ENCODE measurements at places on chromosomes 5 and 9.

DNA sequence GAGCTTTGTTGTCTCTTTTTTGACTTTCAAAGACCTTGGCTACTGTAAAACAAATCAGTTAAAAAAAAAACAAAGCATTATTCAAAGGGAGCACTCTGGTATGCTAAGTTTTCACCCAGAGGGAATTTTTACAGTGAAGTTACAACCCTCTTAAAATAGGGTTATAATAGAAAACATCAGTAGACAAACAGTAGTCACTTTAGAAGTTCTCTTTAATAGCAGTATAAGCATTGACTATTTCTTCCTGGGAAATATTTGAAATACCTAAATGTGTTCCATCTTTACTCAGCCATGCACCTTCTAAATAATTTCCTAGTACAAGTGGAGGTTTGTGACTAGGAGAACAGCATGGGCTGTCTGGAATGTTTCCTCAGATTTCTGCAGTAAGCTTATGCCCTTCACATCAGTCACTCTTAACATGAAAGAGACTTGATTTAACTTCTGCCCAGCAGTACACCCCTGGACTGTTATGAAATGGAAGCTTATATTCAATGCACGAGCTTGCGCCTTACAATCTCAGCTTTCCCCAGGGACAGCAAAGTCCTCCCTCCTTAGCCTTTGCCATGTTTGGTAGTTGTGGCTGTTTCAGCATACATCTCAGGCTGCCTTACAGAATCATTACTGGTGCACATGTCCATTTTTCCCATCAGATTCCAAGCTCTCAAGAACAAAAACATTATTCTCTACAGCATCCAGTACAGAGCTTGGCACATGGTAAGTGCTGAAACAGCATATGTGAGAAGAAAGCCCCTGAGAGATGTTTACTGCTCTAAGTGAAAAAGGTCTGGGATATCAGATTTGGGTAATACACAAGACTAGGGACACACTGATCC lies 191.5 kb downstream of the ZNF608 start:
- no peak for DNase-seq

DNA sequence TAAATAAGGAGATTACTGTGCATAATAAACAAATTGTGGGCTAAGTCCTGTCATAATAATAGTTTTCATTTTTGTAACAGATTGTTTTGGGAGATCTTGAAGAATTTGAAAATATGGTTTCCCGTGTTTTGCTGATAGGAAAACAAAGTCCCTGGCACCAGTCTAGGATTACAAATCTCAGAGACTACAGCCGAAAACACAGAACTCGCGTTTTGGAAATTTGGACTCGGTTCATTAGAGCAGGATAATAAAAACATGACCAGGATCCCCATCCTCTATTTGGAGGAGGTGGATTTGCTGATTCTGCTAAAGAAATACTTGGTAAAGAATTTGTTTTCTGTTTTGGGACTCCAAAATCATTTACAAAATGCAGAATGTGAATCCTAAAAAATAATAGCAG lies 1194.4 kb downstream of the DTWD2 start:
- no peak for DNase-seq

GRCh38 chr9:137761032-137761431 lies 116.5 kb upstream of the CACNA1B start:
- no peak for DNase-seq

- DNase-seq, result no peak
Observed at GRCh38 chr5:24547132-24547531, 97.6 kb downstream of the CDH10 start.

GRCh38 chr5:74085186-74085585 lies 459.2 kb downstream of the ARHGEF28 start:
- no peak for DNase-seq

DNA sequence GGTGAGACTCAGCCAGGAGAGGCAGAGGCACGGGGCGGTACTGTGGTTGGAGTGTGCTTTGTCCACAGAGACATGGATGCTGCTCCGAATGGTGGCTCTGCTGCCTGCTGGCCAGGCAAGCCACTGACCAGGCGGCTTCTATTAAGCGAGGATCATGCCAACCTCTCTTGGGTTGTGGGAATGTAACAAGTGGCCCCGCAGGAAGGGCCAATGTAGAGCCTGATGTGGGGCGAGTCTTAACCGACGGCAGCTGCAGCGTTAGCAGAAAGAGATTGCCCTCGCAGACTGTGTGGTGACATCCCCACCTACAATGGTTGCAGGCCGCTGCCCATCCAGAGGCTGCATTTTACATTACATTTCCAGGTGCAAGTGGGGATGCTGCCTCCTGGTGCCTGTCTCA lies 46.6 kb upstream of the SLC25A51 start:
- no peak for DNase-seq

DNA sequence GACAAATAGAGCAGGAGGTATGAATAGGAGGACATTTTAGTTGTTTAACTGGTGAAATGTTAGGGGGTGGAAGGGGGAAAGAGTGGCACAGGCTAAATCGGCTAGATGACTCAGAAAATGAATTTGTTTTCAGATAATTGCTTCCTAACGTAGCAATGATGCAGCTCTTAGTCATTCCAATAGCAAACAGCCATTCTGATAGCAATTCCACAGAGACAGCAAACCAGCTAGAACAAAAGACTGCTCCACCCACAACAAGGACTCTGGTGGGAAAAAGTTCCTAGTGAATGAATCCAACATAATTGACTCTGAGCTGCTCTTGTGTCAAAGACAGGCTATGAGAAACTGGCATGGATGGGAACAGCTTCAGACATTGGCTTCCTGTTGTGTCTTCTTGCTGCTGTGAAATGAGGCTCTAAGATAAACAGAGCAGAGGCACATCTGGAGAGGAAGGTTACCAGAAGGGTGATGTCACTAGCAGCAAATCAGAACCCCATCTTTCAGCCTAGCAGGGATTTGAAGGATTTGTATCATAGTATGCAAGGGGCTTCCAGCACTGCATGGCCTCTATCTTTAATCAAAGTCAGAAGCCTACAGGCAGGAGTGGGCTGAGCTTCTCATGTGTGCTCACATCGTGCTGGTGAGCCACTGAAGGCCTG lies 28.1 kb upstream of the F2RL1 start:
- no peak for DNase-seq

GRCh38 chr9:133163504-133164172 lies at the start of gene GBGT1:
GBGT1 (minus strand) TSS chr9:133163914; CDS start chr9:133162412, 1,502 bp downstream.
- no peak for DNase-seq

DNA sequence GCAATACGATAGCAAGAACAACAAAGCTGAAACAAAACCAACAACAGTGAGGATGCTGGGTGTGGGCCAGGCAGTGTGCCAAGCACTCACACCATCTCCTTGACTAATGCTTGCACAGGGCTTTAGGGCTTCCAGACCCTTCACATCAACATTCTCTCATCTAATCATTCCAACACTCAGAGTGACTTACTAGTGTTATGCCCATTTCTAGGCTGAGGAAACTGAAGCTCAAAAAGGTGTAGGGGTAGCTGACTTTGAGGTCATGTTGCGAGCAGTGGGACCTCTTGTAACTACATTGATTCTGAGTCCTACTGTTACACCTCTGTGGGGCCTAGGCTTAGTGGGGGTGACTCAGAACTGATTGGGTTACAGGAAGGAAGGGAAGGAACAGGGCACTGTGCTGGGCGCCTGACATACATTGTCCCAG lies 9.7 kb downstream of the ANGPTL2 start:
- no peak for DNase-seq

DNA sequence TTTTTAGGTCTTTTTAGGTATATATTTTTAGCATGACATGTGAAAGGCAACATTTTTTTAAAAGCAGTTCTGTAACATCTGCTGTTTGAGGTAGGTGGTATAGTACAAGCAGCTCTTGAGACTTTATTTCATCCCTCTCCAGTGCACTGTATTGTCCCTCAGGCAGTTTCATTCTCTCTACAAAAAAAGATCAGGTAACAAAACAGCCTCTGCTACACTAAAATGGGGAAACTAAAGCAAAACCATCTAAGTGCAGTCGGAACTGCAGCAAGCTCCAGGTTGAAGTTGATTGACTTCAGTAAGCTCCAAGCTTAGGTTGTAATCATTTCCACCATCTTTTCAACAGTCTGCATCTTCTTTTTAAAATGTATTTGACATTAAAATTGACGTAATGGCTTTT lies 195.6 kb downstream of the DEPDC1B start:
- DNase-seq, result no peak

- DNase-seq, result no peak
Observed at GRCh38 chr5:162325143-162325727, 257.7 kb downstream of the GABRG2 start.

DNA sequence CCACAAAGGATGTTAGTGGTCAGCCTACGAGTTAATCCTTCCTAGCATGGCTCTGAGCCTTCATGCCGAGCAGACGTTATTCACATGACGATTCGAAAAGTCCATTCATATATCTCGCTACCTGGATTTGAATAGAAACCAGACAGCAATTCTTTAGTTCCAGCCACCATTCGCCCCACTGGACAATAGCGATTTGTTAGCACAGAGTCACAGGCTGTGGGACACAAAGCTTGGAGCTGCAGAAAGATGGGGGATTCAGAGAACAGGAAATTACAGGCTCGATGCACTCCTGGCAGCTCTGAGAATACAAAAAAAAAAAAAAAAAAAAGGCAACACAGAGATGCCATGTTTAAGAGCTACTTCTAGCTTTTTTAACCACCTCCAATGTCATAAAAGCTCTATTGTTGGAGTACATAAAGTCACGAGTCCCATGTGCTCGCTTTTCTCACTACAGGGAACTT lies 110.7 kb downstream of the NR6A1 start:
- no peak for DNase-seq

- no peak for DNase-seq
Observed at GRCh38 chr5:41148448-41148847, 64.9 kb downstream of the C6 start.

- DNase-seq, result peak; percentile 46
Observed at GRCh38 chr9:131776473-131776872, 36.6 kb upstream of the RAPGEF1 start.

GRCh38 chr9:17251100-17251499 lies 116.3 kb downstream of the CNTLN start:
- no peak for DNase-seq

- DNase-seq, result no peak
Observed at GRCh38 chr5:138573949-138574670, 1.1 kb downstream of the HSPA9 start.

- DNase-seq, result no peak
Observed at GRCh38 chr9:72615931-72616330, 94.5 kb downstream of the TMC1 start.

GRCh38 chr5:73450137-73450536 lies 1.6 kb upstream of the FOXD1 start:
- DNase-seq, result no peak

DNA sequence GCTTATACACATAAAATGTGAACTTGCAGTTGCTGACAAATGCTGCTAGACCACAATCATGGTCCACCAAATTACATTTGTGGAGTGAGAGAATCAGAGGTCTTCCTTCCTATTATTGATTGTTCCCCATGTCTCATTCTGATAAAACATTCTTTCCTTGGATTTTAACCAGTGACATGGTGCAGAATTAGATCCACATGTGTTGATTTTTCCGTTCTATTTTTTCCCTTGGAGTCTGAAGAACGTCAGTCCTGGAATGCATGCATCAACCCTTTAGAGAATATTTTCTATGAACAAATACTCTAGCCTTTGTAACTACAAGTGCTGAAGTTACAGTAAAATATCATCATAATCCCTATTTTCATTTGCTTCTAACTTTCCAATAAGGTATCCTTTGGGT lies 170.7 kb upstream of the SPRY4 start:
- no peak for DNase-seq

DNA sequence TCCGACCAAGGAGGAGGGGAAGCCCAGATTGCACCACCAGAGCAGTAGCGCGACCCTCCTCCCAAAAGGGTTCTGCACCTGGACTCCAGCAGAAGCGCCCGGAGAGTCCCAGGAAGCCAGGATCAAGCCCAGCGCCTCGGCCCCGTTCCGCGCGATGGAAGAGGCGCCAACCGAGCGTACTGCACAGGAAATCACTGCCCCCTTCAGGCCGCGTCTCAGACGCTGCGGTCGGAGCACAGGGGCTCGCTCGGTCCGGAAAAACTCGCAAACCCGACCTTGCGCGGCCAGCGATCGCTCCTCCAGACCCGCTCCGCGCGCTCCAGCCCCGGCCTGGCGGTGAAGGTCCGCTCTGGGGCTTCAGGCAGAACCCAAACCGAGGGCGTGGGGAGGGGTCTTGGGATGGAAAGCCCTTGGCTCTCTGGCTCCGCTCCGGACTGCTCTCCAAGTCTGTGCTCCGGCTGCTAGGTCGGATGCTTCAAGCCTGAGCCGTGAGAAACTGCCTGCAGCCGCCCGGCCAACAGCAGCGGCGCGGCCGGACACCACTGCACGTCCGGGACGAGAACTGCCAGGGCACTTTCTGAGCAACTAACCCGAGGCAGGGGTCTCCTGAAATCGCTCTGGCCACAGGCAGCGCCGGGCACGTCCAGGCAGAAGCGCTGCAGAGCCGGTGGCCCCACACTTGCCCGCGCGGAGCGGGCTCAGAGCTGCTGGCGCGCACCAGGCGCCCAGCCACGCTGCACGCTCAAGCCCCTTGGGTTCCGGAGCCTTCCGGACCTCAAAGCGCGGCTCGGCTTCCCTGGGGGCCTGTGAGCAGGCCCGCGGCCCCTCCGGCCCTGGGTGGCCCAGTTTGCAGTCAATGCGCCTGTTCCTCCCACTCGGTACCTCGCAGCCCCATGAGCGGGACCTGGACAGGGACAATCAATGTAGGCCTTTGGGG lies 1.3 kb downstream of the GABBR2 start:
- DNase-seq, result peak; percentile 20

GRCh38 chr9:76161541-76161940 lies 232.7 kb downstream of the RFK start:
- no peak for DNase-seq

DNA sequence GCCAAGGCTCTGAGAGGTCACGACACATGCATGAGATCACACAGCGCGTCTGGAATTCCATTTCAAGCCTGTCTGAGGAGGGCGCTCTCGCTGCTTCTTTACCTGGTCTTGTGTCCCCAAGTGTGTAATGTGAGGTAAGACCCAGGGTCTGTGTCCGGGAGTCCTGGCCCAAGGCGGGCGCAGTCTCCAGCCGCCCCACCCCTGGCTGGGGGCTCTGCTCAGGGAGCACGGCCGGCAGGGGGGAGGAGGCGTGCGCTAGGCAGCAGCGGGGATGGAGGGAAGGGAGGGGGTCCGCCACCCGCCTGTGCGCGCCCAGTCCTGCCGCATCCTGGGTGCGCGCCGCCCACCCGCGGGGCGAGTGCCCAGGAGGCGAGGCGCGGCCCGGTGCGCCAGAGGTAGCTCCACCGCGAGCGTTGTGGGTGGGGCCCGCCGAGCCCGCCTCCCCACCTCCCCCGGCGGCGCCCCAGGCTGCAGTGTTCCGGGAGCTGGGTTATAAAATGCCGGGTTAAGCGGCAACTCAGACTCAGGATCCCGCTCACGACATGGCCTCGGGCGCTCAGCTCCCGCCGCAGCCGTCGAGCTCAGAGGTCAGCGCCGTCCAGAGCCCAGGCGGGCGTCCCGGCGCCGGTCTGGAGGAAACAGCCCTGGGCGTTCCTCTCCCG lies at the start of gene CCNI2:
Gene CCNI2 (plus strand): TSS at position 473 of the 662 bp plus-strand sequence. CDS start 70 bp downstream, at position 543.
- peak; percentile 40 for DNase-seq

Data from stimulated activated CD4-positive, alpha-beta T cell treated with anti-CD3 and anti-CD28 coated beads, Interleukin-4, amount 100 ng/mL, for 48 hours (primary cell).